Chondrocyte (in vitro differentiated cells): ENCODE measurements at places on chromosomes 16 and 17. TPM values are rescaled to one million over a fixed set of nuclear protein-coding genes. Genes with fewer than 3 reads are reported as not detected.

HIC1 gene
- 3.3 to 9.0 TPM (median 8.8 TPM) in 3 replicates for total RNA-seq

KCNH6 gene
- not detected in 3 replicates for total RNA-seq

TK1 gene
- 21.1 to 29.5 TPM (median 23.4 TPM) in 3 replicates for total RNA-seq

SDR42E2 gene
- not detected in 3 replicates for total RNA-seq

SPATA32 gene
- total RNA-seq: not detected in 3 replicates

ZNF597 gene
- 2.0 to 2.7 TPM (median 2.5 TPM) in 3 replicates for total RNA-seq

DLX3 gene
- 0.10 TPM in 1 of 3 replicates, not detected in the others for total RNA-seq

PARD6A gene
- total RNA-seq: 2.5 to 3.5 TPM (median 3.3 TPM) in 3 replicates

MAF gene
- 10.4 to 15.8 TPM (median 14.5 TPM) in 3 replicates for total RNA-seq

FOXF1 gene
- total RNA-seq: not detected in 3 replicates

SEZ6 gene
- total RNA-seq: 0.35 to 0.46 TPM in 2 of 3 replicates, not detected in the other

CDK5R1 gene
- 1.8 to 2.3 TPM (median 2.1 TPM) in 3 replicates for total RNA-seq

CISD3 gene
- 17.2 to 18.4 TPM (median 17.9 TPM) in 3 replicates for total RNA-seq

DNA sequence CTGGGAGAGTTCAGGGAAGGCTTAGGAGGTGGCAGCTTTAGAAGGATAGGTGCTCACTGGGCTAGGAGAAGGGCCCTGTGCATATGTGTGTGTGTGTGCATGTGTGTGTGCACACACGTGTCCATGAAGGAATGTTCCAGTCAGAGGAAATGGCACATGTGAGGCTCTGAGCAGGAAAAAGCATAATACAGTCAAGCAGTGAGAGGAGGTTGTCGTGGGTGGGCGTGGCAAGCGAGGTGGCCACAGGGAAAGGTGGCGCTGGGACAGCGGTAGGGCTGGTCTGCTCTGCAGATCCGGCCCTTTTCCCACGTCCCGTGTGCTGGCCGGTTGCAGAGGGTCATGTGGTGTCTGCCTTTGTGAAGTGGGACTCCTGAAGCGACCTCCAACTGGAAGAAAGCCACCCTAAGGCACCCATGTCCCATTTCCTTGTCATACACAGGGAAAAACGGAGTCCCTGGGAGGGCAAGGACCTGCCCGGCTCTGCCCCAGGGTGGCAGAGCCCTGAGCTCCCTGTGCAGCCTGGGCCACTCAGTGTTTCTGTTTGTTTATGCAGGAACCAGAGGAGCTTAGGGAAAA, 40.1 kb downstream of the NT5M start:
- no peaks in the 10 kb centered on the region for H3K4me1 ChIP-seq
- peaks cover 2% of the 10 kb centered on the region for H3K36me3 ChIP-seq
- H3K4me3 ChIP-seq: no peak overlapping the region
- peak; percentile 38 for DNase-seq

GRCh38 chr16:85166281-85166680, 54.0 kb upstream of the CIBAR2 start:
- no peaks in the 10 kb centered on the region for H3K36me3 ChIP-seq
- H3K4me1 ChIP-seq: peaks cover 29% of the 10 kb centered on the region
- H3K4me3 ChIP-seq: no peak overlapping the region

DNA sequence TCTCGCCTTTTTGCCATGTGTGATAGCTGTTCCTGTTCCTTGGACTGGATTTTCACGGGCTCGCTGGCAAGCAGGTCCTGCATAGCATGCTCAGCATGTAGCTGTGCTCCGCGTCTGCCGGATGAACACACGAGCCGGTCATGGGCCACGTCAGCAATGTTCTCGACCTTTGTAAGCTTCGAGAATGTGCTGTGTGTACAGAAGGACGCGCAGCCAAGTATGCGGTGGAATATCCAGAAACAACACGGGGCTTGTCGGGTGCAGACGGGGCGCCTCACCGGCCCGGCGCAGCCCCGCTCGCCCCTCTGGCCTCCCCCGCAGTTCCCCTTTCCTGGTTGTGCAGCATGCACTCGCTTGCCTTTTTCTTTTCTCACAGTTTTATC, 42.2 kb downstream of the RPTOR start:
- peaks cover 52% of the 10 kb centered on the region for H3K4me1 ChIP-seq
- DNase-seq: no peak
- peak overlapping the region; percentile 67 for H3K4me3 ChIP-seq
- H3K36me3 ChIP-seq: peaks cover 3% of the 10 kb centered on the region

DNA sequence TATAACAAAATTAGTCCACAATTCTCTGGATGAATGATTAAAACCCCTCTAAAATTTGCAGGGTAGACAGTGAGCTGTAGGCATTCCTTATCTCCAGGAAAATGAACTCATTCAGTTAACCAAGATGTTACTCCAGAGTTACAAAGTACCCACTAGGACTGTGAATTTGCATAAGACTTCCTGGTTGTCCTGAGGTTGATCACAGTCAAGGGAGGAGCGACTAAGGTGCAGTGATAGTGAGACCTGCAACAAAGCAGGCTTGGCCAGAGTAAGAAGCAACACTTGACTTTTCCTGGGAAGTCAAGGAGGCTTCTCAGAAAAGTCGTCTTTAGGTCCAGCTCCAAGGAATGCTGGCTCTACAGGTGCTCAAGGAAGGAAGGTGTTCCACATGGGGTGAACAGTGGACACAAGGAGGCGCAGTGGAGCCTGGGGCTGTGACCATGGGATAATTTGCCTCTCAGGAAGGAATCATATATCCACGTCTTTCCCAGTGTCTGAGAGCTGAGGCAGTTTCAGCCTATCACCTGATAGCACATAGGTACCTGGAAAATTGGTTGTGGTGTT, 821.1 kb upstream of the EEF2KMT start:
- no peak overlapping the region for H3K27ac ChIP-seq
- no peaks in the 10 kb centered on the region for H3K4me1 ChIP-seq
- no peak overlapping the region for H3K4me3 ChIP-seq
- no peaks in the 10 kb centered on the region for H3K36me3 ChIP-seq

DNA sequence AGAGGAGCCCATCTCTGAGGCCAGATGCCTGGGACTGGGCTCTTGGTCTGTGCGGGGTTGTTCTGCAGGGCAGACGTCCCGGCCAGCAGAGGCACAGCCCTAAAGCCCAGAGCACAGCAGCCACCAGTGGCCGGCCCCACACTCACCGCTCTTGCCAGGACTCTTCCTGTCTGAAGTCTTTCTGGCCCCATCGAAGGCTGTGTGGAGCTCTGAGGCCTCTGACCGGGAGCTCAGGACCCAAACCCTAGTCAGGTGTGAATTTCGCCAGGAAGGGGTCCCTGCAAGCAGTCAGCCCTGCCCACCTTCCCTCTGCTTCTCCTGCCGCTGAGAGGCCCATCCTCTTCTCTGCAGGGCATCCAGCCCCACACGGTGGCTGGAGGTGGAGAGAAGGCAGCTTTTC, 10.7 kb downstream of the ACSF3 start:
- H3K4me3 ChIP-seq: no peak overlapping the region
- DNase-seq: peak; percentile 59
- H3K36me3 ChIP-seq: peaks cover 24% of the 10 kb centered on the region
- no peaks in the 10 kb centered on the region for H3K27me3 ChIP-seq
- H3K4me1 ChIP-seq: peaks cover 5% of the 10 kb centered on the region
- H3K27ac ChIP-seq: no peak overlapping the region

DNA sequence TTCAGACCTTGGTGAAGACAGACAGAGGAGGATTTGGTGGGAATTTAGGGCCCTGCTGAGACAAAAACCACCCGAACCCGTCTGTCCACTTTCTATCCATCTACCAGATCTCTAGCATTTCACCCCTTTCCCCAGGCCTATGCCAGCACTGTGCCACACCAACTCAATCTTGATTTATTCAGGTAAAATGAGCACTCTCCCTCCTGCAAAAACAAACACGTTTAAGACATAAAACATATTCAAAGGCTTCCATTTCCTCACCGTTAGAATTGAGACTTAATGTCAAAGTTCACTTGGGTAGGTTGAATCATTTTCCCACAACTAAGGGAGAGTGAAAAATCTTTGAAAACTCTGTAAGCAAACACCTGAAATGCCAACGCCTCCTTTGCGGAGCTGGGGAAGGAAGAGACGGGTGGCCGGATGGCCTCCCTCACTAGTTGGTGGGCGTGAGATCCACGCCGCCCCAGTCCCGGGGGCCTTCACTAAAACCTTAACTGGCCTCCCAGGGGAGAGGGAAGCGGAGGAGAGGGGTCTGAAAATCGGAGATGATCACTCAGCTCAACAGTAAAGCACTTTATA, 862 bp downstream of the DCAKD start:
- peaks cover 24% of the 10 kb centered on the region for H3K4me1 ChIP-seq
- no peaks in the 10 kb centered on the region for H3K36me3 ChIP-seq
- H3K27me3 ChIP-seq: no peaks in the 10 kb centered on the region
- peak overlapping the region; percentile 90 for H3K4me3 ChIP-seq
- no peak for DNase-seq
- H3K27ac ChIP-seq: peak overlapping the region; percentile 96

DNA sequence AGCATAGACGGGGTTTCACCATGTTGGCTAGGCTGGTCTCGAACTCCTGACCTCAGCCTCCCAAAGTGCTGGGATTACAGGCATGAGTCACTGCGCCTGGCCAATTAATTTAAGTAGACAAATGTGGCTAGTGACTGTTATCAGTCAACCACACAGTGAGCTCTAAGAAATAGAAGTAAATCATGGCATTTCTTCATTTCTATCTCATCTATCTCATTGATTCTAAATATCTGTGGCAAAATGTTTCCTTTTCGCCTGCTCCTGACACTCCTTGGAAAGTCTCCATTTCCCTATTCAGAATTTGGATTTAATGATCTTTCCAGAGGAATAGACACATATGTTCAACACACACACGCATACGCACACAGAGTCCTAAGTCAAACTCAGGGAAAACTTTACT, 81.3 kb downstream of the HIC1 start:
- no peaks in the 10 kb centered on the region for H3K27me3 ChIP-seq
- DNase-seq: no peak
- peaks cover 24% of the 10 kb centered on the region for H3K4me1 ChIP-seq
- H3K4me3 ChIP-seq: no peak overlapping the region
- H3K36me3 ChIP-seq: no peaks in the 10 kb centered on the region

DNA sequence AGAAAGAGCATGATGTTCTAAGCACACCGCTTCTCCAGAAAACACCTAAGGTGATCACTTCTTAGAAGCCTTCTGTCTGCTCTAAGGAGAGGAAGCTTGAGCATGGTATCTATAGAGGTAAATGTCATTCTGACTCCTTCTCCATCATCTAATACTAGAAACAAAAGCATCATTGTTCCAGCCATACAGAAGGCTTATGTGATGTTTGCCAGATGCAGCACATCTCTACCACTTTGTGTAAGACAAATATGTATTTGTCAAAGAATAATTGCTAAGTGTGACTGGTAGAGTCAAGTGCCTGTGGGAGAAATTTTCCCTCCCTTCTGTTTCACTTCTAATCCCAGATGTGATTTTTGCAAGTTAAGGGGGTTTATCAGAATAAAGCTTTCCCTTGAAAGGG, 217.1 kb downstream of the HS3ST3A1 start:
- no peaks in the 10 kb centered on the region for H3K27me3 ChIP-seq
- no peaks in the 10 kb centered on the region for H3K36me3 ChIP-seq
- DNase-seq: no peak
- peaks cover 7% of the 10 kb centered on the region for H3K4me1 ChIP-seq

GRCh38 chr17:51427856-51428255, 167.5 kb downstream of the UTP18 start:
- H3K27me3 ChIP-seq: peaks cover 8% of the 10 kb centered on the region
- DNase-seq: no peak
- H3K36me3 ChIP-seq: no peaks in the 10 kb centered on the region
- H3K27ac ChIP-seq: no peak overlapping the region

GRCh38 chr16:12311877-12312276, 335.3 kb downstream of the SNX29 start:
- no peak overlapping the region for H3K4me3 ChIP-seq
- no peaks in the 10 kb centered on the region for H3K36me3 ChIP-seq
- DNase-seq: no peak
- H3K4me1 ChIP-seq: peaks cover 3% of the 10 kb centered on the region
- no peaks in the 10 kb centered on the region for H3K27me3 ChIP-seq
- no peak overlapping the region for H3K27ac ChIP-seq

- no peak overlapping the region for H3K4me3 ChIP-seq
- H3K36me3 ChIP-seq: no peaks in the 10 kb centered on the region
- no peak for DNase-seq
- H3K4me1 ChIP-seq: no peaks in the 10 kb centered on the region
- peaks cover 11% of the 10 kb centered on the region for H3K27me3 ChIP-seq
- no peak overlapping the region for H3K27ac ChIP-seq
Measured at GRCh38 chr16:9176547-9177418, 85.3 kb downstream of the HAPSTR1 start.

DNA sequence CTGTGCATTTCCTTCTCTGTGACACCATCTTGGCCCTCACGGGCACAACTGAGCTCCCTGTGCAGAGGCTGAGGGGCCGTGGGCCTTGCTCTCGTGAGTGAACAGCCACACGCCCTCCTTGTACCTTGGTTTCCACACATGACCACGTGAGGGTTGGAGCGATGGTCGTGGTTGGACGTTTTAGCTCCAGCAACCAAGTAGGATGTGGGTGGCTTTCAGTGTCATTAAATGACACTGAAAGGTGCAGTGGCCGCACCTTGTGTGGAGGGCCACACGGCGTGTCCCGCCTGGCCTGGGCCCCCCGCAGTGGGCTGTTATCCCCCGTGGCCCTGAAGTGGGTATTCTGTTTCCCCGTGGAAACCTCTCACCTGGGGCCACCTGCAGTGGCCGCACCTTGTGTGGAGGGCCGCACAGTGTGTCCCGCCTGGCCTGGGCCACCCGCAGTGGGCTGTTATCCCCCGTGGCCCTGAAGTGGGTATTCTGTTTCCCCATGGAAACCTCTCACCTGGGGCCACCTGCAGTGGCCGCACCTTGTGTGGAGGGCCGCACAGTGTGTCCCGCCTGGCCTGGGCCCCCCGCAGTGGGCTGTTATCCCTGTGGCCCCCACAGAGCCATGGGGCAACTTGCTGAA, 28.2 kb downstream of the ACSF3 start:
- H3K4me1 ChIP-seq: no peaks in the 10 kb centered on the region
- peaks cover 32% of the 10 kb centered on the region for H3K36me3 ChIP-seq
- no peak overlapping the region for H3K4me3 ChIP-seq
- H3K27ac ChIP-seq: no peak overlapping the region

DNA sequence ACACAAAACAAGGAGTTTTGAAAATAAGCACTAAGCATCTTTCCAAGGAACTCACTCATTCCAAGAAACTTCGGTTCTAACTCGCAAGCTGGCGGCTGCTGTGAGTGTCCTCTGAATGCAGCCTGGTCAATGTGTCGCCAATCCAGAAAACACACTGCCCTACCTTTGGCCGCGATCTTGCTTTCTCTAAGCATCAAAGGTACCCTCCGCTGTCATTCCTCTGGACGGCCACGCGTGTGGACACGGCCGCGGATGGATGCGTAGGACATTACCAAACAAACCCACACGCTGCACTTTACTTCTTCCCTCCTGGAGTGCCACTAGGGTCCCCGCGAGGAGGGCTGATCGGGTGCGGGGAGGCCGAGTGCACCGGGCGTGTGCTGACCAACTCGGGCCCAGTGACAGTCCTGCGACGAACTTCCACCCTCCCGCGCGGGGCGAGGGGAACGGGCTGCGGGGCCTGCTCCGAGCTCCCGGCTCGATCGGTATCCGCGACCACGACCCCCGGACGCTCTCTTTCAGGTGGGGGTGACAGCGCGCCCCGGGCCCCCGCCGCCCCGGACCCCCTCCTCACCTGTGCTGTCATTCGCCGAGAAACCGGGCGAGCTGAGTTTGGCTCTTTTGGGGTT, 1.1 kb downstream of the CREBBP start:
- peaks cover 60% of the 10 kb centered on the region for H3K4me1 ChIP-seq
- DNase-seq: no peak
- H3K4me3 ChIP-seq: peak overlapping the region; percentile 81
- H3K27me3 ChIP-seq: no peaks in the 10 kb centered on the region
- H3K36me3 ChIP-seq: no peaks in the 10 kb centered on the region

- peak; percentile 79 for DNase-seq
- H3K36me3 ChIP-seq: no peaks in the 10 kb centered on the region
- H3K27me3 ChIP-seq: peaks cover 4% of the 10 kb centered on the region
- H3K27ac ChIP-seq: no peak overlapping the region
- H3K4me1 ChIP-seq: peaks cover 8% of the 10 kb centered on the region
Measured at GRCh38 chr16:88355389-88356123, 27.2 kb upstream of the ZNF469 start.
